ENCODE measurements at places on chromosomes 1 and 21.

DNA sequence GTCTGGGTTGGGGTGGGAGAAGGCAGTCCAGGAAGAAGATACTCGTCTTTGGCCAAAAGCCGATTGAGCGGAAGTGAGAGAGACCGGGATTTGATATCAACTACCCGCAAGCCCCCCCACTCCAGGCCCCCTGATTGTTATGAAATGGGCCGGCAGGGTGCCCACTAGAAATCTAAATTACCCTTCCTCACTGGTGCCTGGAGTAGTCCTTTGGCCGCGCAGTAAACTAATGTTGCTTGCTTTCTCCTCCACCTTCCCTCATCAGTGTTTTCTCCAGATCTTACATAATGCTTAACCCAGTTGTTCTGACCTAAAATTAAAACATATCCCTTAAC is 119.2 kb upstream of the BARHL2 start:
- DNase-seq: no peak

GRCh38 chr1:63612564-63612963 is 19.4 kb downstream of the PGM1 start:
- DNase-seq: no peak

- DNase-seq: no peak
These were observed 100.8 kb upstream of the SLC45A1 start for GRCh38 chr1:8217011-8217711.

- DNase-seq: no peak
These were observed 2.1 kb upstream of the MACO1 start for GRCh38 chr1:25428475-25429166.

DNA sequence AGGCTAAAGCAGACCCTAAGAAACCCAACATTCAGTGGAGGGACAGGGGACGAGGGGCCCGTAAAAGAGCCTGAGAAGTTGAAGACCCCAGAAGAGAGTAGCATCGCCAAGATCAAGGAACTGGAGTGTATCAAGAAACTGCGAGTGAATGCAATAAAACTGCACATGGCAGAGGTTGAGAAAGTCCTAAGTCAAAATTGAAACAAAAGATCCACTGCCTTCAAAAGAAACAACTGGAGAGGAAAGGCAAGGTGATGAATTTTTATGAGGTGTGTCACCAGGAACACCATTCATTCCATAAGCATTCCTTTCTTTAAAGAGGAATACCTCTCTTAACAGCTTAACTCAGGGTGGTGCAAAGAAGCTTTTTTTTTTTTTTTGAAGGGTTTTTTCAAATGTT is 38.3 kb upstream of the ADORA3 start:
- DNase-seq: no peak

DNA sequence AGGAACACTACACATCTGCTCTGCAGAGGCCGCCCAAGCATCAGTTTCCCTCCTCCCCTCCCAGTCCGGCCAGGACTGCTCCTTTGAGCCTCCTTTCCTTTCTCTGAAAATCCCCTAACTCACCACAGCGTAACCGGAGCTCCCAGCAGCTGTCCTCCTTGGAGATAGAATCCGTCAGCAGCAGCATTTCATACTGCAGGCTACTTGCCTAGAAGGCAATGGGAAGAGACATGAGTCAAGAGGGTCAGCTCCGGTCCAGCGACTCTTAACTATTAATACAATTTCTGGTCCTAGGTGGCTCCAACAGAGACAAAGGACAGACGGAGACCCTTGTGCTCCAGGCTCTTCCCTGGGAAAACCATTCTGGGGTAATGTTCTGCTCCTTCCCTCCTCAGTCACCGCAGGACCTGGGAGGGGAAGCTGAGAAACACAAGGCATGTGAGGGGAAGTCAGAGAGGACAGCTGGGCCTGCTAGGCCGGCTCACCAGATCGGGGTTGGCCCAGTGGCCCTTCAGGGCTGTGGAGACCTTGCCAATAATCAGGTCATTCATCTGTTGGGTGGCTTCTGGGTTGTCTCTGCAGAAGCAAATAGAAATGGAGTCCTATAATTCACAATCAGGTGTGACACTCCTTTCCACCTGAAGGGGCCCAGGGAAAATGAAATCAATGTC is 99.7 kb downstream of the UBR4 start:
- no peak for DNase-seq

DNA sequence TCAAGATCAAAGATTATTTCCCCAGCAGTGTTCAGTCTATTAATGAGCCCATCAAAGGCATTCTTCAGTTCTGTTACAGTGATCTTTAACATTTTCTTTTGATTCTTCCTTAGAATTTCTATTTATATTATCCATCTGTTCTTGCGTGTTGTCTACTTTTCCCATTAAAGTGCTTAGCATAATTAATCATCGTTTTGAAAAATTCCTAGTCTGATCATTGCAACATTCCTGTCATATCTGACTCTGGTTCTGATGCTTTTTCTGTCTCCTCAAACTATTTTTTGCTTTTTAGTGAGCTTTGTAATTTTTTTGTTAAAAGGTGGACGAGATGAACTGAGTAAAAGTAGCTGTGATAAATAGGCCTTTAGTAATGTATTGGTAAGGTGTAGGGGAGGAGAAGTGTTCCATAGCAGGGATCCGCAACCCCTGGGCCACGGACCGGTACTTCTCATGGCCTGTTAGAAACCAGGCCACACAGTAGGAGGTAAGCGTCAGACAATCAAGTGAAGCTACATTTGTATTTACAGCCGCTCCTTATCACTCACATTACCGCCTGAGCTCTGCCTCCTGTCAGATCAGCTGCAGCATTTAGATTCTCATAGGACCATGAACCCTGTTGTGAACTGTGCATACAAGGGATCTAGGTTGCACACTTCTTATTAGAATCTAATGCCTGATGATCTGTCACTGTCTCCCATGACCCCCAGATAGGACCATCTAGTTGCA is 163.3 kb downstream of the PIK3R3 start:
- DNase-seq: no peak

GRCh38 chr1:51989582-51990477 is 670 bp downstream of the RAB3B start:
- DNase-seq: no peak

DNA sequence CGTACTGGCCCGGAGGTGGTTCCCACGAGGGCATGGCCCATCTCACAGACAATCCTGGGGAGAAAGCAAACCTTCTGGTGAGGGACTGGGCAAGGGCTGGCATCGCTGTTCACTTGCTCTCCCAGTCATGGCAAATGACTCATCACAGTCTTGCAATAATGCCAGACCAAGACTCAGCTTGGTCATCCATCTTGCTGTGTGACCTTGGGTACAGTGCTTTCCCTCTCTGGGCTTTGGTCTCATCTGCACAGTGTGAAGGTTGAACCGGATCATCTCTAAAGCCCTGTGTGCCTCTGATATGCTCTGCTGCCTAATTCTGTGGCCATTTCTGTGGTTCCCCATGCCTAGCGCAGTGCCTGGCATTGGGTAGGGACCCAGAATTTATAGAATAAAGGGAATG is 143.6 kb upstream of the CD34 start:
- no peak for DNase-seq

DNA sequence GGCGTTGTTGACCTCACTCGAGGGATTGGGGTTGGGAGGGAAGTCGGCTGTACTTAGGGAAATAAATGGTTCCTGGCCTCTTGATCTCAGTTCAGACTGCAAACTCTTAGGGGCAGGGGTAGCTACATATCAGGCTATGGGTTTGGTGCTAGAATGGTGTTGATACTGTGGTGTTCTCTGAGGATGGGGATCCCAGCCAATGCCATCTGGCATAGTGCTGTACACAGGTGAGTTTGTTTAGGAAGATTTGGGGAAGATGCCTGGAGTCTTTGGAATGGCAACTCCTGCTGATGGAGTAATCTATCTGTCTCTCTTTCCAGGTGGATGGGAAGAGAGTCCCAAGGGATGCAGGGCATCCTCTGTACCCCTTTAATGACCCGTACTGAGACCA is 14.3 kb upstream of the NASP start:
- DNase-seq: no peak

GRCh38 chr1:109216662-109217061 is 2.9 kb downstream of the SARS1 start:
- no peak for DNase-seq

DNA sequence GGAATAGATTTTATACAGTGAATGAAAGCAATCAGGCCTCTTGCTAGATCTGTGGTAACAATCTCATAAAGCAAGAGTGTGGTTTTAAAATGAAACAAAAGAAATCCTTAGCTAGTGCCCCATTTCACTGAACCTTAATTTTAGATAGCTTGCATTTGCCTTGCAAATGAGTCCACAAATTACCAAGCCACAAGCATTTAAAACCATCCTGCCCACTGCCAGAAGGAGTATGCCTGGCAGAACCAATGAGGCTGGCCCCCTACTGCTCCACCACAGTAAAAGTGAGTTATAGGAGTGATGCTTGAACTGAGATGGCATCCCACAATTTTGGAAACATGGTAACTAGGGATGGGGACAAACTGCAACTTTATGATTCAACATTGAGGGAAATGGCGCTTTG is 206.4 kb upstream of the LMO4 start:
- DNase-seq: no peak

DNA sequence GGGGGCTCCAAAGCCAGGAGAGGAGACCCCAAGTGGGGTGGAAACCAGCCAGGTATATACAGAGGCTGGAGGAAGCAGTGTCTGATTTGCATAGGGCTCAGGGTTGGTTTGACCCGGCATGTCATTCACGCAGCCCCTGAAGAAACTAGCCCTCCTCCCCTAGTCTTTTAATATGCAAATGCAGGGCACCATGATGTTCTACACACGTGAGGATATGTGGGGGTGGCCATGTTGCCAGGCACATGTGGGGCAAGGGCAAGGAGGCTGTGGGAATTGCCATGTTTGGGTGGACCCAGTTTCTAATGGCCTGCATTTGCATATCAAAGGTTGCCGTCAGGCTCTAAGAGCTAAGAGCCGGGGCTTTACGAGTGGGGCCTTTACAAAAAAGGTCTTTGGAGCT is 12.0 kb upstream of the RHOU start:
- no peak for DNase-seq

DNA sequence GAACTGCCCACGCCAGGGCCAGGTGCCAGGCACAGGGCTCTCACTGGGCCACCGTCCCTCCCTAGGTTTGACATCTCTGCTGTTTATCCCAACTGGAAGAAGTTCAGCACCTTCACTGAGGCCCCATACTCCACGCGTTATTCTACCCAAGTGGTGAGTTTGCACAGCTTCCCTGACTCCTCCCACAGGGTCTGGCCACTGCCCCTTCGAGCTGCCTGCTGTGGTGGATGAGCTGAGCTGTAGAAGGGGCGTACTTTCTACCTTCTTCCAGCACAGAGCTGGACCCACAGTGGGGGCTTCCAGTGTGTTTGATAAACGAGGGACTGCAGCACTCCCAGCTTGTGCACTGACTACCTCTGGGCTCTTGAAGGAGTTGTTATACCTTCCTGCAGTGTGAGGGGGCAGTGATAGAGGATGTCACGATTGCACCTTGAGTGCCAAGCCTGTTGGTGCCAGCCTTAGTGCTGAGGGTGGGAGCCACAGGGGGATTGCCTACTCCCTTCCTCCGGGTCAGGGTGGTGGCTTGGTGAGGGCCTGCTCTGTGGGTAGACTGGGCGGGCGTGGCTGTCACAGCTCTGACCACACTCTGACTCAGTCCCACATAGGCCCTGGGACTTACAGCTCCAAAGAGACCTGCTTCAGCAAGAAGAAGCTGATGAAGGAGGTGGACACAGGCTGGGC is 5.9 kb upstream of the TTC22 start:
- no peak for DNase-seq

DNA sequence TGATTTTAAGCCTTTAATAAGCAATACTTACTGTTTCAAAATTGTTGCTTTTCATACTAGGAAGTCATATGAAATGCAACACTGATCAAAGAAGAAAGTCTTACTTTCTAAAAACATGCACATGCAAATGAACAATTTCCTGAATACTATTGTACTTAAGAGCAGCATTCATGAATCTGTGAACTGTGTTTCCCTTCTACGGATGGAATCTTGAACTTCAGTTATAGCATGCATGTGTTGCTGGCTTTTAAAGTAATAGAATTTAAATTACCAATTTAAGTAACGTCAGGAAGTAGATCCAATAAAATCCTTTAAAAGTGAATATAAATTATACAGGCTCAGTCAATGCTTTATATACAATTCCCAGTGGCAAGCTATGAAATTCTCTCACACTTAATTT is 348.9 kb downstream of the KCNT2 start:
- no peak for DNase-seq

DNA sequence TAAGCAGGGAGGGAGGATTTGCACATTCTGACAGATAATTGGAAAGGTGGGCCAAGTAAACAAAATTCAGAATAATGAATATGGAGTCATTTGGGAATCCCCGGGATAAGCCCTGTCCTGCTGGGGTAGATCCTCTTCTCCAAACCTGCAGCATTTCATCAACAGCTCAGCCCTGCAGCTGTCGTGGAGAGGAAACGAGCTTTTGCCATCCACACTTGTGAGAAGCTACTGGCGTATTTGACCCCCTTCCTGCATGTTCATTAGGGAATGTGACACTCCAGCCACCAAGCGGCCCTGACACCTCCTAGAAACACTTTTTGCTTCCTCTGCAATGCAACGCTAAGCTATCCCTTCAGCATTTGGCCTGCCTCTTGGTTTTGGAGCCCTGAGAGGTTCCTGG is 8.0 kb upstream of the LEFTY2 start:
- DNase-seq: no peak

DNA sequence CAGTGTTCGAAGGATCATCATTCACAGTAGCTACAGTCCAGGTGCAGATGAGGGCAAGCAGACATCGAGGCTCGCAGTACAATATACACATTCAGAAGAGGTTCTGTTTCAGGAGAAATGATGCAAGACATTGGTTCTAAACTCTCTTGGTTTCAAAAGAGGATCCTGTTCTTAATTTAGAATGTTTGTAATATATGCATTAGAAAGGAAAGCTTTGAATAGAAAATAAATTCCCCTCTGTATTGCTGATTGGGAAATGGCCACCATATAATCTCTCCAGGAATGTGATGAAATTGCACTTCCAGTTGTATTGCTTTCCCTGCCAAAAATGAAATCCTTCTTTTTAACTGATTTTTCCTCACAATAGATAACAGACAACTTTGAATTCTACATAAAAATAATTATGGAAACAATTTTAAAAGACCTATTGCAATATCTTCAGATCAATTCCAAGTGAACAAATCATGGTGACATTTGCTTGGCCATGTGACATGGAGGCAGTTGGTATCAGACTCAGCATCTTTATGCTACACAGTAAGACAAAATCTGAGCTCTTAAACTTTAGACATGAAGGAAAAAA is 27.6 kb upstream of the SIPA1L2 start:
- no peak for DNase-seq

Data from activated CD4-positive, alpha-beta T cell treated with anti-CD3 and anti-CD28 coated beads, Interleukin-2, amount 50 U/mL, for 24 hours (primary cell).